ENCODE measurements at places on chromosomes 3 and 15.

DNA sequence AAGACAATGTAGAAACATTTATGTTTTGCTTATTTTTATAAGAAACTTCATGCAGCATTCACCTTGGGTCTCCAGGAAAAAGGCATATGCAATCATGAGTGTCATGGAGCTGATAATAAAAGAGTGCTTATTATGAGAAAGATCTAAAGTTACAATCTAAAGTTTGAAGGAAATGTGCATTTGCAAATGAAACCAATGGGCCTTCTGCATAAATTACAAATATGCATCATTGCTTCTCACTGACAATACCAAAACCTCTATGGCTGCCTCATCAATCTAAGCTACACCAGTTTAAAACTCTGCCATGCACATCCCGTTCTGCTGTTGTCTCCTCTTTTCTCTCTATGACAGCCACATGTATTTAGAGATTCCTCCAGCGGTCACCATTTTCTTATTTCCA, 103.2 kb upstream of the ABI3BP start:
- no peak for DNase-seq

DNA sequence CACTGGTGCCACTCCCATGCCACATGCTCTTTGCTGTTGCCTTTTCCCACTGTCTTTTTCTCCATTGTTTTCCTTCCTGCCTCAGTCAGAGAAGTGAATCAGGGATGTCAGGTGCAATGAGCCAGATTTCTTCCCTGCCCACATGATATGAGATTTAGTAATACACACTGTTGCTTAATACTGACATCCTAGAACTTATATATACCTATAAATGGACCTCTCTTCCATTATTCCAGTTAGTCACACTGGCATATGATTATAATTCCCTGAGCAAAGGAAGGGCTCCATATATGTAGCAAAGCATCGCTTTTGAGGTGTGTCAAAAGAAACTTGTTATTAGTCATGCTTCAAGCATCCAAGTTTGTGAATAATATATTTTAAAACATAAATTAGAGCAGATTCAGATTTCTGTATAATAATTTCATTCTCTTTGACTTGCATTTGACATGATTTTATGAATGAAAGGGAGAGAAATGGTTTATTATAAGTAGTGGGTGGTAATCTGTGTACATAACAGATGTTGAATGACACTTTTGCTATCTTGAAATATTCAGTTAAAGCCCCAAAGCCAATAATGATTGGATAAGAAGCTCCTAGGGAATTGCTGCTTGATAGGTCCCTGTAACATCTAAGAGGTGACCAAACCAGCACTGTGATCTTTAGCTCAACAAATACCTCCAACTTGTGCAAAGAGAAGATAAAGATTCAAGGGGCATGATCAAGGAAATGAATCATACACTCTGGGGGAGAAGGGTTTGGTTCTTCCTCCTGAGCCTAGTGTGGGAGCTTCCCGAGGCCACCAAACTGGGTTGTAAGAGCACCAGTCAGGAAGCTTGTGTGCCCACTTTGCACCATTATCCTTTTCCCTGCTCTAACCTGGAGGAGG, 48.6 kb downstream of the CHST2 start:
- DNase-seq = no peak

GRCh38 chr15:69701198-69701597, 248.6 kb downstream of the RPLP1 start:
- DNase-seq = peak; percentile 41

GRCh38 chr3:126951561-126951960, 31.4 kb upstream of the PLXNA1 start:
- DNase-seq = no peak

- no peak for DNase-seq
These were observed 108.5 kb upstream of the PFN2 start for GRCh38 chr3:150079029-150079739.

DNA sequence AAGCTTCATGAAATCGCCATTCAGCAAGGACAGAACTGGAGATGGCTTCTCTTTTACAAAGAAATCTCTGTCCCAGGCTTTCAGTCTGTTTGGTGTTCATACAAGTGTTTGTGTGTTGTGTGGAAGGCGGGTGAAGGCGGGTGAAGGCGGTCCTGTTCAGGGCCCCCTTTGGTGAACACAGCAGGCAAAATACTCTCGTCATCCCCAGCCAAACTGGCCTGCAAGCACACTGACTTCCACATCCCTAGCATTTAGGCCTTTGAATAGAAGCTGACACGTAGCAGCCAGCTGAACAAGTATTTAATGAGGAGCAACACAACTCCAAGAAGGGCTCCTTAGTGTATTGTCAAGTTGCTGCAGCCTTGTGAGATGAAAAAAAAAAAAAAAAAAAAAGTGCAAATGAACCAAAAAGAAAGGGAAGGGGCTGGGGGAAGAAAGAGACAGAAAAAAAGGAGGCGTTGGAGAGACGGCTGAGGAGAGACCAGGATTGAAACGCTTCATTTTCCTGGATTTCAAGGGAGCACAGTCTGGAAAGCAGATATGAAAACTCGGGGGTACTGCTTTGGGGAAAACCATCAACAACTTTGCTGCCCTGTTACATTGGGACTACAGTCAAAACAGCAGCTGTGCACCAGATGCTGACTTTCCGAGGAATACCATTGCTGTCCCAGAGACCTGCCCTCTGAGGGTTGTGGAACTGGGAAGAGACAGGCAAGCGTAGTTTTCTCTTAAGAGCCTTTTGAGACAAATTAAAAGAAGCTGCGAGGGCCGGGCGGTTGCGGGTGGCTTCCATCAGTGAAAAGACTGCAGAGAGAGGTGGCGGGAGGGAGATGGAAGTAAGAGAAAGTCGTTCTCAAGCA, 74.6 kb downstream of the TGFBR2 start:
- no peak for DNase-seq

GRCh38 chr3:45915518-45916231, 27.6 kb upstream of the CXCR6 start:
- no peak for DNase-seq

DNA sequence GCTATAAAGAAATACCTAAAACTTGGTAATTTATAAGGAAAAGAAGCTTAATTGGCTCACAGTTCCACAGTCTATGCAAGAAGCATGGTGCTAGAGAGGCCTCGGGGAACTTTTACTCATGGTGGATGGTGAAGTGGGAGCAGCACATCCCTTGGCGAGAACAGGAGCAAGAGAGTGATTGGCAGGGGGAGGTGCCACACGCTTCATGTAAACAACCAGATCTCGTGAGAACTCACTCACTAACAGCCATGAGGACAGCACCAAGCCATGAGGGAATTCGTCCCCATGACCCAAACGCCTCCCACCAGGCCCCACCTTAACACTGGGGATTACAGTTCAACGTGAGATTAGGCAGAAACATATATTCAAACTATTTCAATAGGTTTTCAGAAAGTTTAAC, 28.0 kb downstream of the GABRB3 start:
- no peak for DNase-seq

All from NCI-H1930 (cell line).